ENCODE measurements at places on chromosomes 4 and X. TPM values are rescaled to one million over a fixed set of nuclear protein-coding genes. Genes with fewer than 3 reads are reported as not detected.

The ARL13A gene
- not detected for total RNA-seq

The ENPP6 gene
- total RNA-seq, result not detected

- no peak for DNase-seq
- peaks cover 6% of the 10 kb centered on the region for H3K4me1 ChIP-seq
- H3K27ac ChIP-seq, result no peak overlapping the region
- H3K36me3 ChIP-seq, result no peaks in the 10 kb centered on the region
- H3K27me3 ChIP-seq, result no peaks in the 10 kb centered on the region
Observed at GRCh38 chr4:71210823-71211222, 128.0 kb upstream of the SLC4A4 start.

DNA sequence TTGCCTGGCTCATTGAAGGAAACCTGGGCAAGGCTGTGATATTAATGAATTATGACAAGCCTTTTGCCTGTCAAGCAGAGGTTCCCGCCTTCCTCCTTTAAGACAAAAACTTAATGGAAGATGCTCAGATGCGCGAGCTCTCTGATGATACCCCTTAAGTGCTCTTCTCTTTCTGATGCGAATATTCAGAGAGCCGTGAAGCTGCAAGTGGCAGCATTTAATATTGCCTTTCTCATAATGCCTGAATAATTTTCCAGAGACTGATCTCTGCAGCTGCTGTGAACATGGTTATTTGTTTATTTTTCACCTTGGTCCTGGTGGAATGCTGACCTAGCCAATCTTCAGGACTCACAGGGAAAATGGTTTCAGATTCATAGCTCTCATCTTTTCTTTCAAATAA, 251.8 kb downstream of the TENM3 start:
- H3K36me3 ChIP-seq, result no peaks in the 10 kb centered on the region
- H3K27ac ChIP-seq, result no peak overlapping the region
- H3K4me1 ChIP-seq, result peaks cover 7% of the 10 kb centered on the region
- DNase-seq, result no peak
- no peaks in the 10 kb centered on the region for H3K27me3 ChIP-seq

DNA sequence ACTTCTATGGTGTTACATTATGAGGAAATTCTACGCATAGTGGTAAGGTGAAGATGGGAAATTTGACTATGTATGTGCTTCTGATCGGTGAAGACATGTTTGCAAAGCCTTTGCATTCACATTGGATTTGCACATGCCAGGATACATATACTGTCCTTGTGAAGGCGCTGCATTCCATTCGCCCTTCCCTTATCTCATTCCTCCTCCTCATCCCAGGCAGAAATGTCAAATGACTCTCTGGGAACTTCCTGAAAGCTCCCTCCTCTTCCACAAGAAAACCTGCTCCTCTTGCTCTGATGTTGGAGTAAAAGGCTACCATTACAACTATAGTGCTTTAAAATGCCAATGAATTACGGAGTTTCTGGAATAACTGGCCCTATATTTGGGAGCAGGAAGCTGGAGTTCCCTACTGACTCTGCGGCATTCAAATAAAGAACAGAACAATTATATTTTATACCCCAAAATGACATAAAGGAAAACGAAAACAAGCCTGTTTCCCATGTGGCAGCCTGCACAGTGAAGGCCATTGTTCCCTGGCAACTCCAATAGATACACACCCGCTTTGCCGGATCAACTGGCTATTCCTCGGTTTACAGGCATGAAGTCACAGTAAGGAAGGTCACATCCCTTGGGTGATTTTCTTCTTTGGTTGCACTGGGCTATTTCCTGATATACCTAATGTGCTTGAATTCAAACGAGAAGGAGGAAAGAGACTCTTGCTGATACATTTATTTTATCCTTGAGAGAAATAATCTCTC, 84.5 kb downstream of the AREG start:
- H3K27me3 ChIP-seq, result no peaks in the 10 kb centered on the region
- DNase-seq, result no peak
- H3K27ac ChIP-seq, result no peak overlapping the region
- no peak overlapping the region for H3K4me3 ChIP-seq
- peaks cover 18% of the 10 kb centered on the region for H3K4me1 ChIP-seq

DNA sequence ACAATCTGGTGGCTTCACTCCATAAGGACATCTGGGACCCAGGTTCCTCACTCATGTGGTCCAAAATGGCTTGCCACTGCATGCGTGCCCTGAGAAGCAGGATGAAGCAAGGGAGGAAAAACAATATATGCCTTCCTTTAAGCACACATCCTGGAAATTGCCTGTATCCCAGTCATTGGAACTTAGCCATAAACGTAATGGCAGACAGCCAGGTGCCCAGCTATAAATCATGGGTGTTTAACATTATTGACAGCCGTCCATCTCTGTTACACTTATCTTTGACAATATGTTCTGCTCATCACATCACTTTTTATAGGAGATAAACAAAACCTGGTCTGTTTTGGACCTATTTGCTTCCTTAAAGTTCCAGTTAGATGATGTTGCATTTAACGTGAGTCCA, 181.0 kb downstream of the AASDH start:
- H3K27ac ChIP-seq, result no peak overlapping the region
- H3K36me3 ChIP-seq, result no peaks in the 10 kb centered on the region
- no peaks in the 10 kb centered on the region for H3K27me3 ChIP-seq
- no peaks in the 10 kb centered on the region for H3K4me1 ChIP-seq
- DNase-seq, result no peak
- no peak overlapping the region for H3K4me3 ChIP-seq

GRCh38 chr4:95517576-95518345, 31.0 kb downstream of the UNC5C start:
- no peak overlapping the region for H3K27ac ChIP-seq
- no peaks in the 10 kb centered on the region for H3K27me3 ChIP-seq
- no peaks in the 10 kb centered on the region for H3K36me3 ChIP-seq
- no peak overlapping the region for H3K4me3 ChIP-seq
- no peak for DNase-seq

- no peak overlapping the region for H3K27ac ChIP-seq
- H3K4me3 ChIP-seq, result no peak overlapping the region
- peaks cover 23% of the 10 kb centered on the region for H3K27me3 ChIP-seq
- H3K4me1 ChIP-seq, result no peaks in the 10 kb centered on the region
- DNase-seq, result peak; percentile 11
- no peaks in the 10 kb centered on the region for H3K36me3 ChIP-seq
Observed at GRCh38 chrX:134908356-134908755, 82.4 kb upstream of the SMIM10 start.

DNA sequence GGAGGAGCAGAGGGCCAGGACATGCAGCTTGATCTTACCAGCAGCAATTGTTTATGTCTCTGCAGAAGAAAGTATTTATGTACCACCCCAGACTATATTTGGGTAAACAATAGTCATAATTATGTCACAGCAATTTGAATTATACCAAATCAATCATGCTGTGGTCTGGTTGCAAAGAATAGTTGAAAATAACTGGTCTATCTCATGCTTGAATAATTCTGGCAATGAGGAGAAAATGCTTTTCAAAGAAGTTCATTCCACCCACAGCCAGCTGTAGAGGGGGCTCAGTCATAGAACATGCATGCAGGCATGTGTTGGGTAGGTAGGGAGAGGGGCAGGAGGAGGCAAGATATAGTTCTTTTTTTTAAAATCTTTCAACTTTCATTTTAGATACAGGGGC, 399.2 kb downstream of the IL15 start:
- peaks cover 13% of the 10 kb centered on the region for H3K4me1 ChIP-seq
- H3K27me3 ChIP-seq, result no peaks in the 10 kb centered on the region
- no peak overlapping the region for H3K27ac ChIP-seq
- H3K4me3 ChIP-seq, result no peak overlapping the region
- no peak for DNase-seq
- peaks cover 5% of the 10 kb centered on the region for H3K36me3 ChIP-seq

Measured in MCF 10A (cell line).